Activated naive CD8-positive, alpha-beta T cell treated with anti-CD3 and anti-CD28 coated beads for 36 hours (primary cell): ENCODE measurements at places on chromosomes 3 and 15. TPM values are rescaled to one million over a fixed set of nuclear protein-coding genes. Genes with fewer than 3 reads are reported as not detected.

EPHA6 gene
- total RNA-seq = not detected

CSNK1G1 gene
- 19.2 TPM for total RNA-seq

CNTN3 gene
- total RNA-seq = not detected

CLN6 gene
- total RNA-seq = 67.7 TPM
